ENCODE measurements at places on chromosomes 11 and 22.

- DNase-seq, result peak; percentile 79
Observed at GRCh38 chr11:96259134-96259830, 83.7 kb downstream of the MAML2 start.

GRCh38 chr22:28188178-28188879, 269.3 kb upstream of the PITPNB start:
- DNase-seq, result no peak

DNA sequence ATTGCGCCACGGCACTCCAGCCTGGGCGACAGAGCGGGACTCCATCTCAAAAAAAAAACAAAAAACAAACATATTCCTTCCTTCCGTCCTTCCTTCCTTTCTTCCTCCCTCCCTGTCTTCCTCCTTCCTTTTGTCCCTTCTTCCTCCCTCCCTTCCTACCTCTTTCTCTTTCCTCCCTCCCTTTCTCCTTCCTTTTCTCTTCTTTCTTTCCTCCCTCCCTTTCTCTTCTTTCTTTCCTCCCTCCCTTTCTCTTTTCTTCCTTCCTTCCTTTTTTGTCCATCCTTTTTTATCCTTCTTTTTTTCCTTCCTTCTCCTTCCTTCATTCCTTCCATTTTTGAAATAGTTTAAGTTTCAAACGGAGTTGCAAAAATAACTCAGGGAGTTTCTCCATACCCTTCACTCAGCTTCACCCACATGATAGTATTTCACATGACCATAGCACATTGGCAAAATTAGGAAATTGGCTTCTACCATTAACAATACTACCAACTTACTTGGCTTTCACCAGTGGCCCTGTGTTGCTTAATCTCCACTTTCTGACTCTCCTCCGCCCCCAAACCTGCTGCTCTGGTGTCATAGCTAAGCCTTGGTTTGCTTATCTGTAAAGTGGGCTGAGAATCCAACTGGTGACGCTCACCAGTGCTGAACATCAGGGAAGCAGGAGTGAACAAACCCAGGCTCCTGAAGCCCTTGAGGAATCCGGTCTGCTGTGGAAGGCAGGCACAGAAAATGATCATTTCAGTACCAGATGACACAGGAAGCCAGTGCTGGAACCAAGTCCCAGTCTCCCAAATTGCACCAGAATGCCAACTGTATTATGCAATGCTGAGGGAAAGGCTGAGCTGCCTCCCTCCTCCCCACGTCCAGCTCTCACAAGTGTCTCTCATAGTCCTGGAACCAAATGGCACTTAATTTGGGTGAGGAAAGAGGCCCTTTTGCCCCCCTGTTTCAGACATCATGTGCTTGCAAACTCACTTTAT, 17.2 kb upstream of the CRYBB3 start:
- no peak for DNase-seq

DNA sequence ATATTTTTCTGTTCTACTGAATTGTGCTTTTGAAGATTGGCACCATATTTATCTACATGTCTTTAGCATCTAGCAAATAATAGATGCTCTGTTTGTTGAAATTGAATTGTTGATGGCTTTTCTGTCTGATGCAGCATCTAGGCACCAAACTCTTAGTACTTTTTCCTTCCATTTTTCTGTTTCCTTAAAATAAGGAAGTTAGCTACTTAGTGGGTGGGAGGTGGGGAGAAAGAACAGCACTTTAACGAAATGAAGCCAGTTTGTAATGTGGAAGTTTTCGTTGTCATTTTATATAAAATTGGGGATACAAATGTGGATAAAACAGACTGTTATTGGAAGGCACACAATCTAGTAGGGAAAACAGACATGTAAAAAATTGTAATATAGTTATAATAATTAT, 76.6 kb downstream of the HIPK3 start:
- DNase-seq, result no peak

All from astrocyte (in vitro differentiated cells and primary cell).